Activated CD8-positive, alpha-beta memory T cell treated with anti-CD3 and anti-CD28 coated beads for 24 hours (primary cell): ENCODE measurements at places on chromosomes 5 and 9.
A peak's percentile ranks its signal among the peaks of the same experiment; 100 is the strongest.

GRCh38 chr5:2329741-2330140, 421.7 kb downstream of the IRX2 start:
- DNase-seq, result no peak

- no peak for DNase-seq
Measured at GRCh38 chr5:171371326-171371725, 16.3 kb upstream of the NPM1 start.

DNA sequence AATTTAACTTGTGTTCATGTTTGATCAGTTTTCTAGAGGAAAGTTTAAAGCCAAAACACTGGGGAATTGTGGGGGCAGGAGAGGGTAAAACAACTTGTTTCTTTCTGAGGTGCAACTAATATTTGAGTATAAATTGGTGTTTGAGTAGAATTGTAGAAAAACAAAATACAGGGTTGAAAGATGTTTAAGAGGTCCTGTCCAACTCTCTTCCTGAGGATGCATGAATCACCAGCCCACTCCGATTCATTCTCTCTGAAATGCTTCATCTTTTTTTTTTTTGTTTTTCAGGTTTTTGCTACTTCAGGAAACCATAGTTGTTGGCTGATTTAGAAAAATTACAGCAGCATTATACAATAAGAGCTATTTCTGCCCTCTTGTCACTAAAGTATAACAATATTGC, 42.4 kb upstream of the TMC1 start:
- no peak for DNase-seq

DNA sequence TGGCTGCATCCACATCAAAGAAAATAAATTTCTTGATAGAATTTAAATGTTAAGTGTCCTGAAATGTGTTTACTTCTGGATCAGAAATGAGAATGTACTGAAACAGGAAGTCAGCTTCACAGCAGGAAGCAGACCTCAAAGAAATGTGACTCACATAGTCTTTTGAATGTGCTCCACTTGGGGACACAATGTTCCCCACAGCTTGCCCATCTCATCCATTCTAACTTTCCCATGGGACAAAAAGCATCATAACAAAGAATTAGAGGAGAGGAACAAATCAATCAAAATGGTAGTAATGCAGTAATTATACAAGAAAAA, 85.7 kb downstream of the GRAMD2B start:
- DNase-seq, result no peak

DNA sequence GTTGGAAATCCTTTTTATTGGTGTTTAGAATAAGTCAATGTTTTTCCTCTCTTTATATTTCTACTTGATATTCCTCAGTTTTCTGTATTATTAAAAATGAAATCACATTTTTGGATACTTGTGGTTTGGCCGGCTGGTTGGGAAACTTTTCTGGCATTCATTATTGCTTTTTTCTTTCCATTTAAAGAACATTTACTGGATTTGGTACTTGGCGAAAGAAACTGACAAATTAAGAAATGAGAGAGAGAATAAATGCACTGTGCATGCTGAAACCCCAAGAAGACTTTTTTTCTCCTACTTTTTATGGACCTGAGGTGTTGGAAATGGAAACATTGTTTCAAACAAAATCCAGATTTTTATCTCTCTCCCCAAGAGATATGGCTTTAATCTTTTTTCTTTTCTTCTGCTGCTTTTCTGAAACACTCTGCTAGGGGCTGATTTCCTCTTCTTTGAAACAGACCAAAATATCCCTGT, 128.4 kb downstream of the SNX18 start:
- DNase-seq, result no peak

DNA sequence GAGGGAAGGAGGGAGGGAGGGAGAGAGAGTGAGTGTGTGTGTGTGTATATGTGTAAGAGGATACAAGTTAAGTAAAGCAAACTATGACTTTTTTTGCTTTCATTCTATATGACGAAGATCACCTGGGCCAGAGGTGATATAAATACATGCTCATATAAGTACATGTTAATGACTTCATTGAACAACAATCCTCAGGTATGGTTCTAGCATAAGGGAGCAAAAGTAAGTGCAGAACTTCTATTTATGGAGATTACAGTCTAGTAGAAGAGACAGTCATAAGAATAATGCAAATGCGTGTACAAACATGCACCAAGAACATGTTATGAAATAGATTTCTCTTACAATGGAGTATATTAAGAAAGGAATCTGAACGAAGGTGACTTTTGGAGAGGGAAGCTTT, 1804.0 kb downstream of the MAT2B start:
- no peak for DNase-seq

DNA sequence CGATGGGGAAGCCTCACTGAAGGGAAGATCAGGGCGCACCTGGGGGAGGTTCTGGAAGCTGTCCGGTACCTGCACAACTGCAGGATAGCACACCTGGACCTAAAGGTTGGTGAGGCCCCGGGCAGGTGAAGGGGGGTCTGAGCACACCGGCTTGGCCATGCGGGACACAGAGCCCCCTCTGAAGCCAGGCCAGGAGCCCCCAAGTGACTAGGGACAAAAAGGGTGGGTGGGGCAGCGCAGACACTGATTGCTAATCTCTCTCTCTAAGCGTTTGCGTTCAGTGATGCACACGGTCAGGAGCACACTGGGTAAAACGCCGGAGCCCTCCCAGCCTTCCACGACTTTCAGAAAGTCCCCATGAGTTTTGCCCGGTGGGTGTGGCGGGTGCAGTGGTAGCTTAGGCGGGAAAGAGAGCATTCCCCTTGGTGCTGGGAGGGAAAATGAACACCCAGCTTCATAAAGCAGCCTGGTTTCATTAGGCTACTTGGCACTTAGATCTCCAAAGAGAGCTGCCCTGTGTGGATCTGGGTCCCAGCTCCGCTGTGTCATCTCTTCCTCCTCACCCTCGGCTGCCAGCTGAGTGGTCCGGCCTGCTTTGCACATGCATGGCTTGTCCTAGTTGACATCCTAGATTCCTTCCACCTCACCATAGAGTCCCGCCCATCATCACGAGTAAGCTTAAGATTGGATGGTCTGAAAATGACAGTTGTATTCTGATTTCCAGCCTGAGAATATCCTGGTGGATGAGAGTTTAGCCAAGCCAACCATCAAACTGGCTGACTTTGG, 74.2 kb upstream of the OTULINL start:
- DNase-seq, result no peak

DNA sequence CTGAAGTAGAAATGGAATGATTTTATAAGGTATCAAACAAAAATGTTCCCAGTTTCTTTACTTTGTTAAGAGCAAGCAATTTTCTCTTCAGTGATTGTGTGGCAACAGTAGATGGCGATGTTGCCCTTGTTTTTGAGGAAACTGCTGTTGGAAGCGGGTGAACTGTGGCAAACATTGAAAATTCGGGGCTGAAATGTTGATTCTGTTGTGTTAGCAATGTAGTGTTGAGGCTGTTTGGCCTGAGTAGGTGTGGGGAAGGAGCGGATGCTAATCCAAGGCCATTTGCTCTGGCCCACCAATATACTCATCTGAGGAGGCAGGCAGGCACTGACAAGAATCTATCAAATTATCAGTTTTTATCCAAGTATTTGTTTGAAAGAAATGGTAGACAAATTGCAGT, 129.8 kb downstream of the SLC12A2 start:
- DNase-seq, result no peak

GRCh38 chr5:6435356-6435755, 13.3 kb upstream of the UBE2QL1 start:
- peak; percentile 54 for DNase-seq

DNA sequence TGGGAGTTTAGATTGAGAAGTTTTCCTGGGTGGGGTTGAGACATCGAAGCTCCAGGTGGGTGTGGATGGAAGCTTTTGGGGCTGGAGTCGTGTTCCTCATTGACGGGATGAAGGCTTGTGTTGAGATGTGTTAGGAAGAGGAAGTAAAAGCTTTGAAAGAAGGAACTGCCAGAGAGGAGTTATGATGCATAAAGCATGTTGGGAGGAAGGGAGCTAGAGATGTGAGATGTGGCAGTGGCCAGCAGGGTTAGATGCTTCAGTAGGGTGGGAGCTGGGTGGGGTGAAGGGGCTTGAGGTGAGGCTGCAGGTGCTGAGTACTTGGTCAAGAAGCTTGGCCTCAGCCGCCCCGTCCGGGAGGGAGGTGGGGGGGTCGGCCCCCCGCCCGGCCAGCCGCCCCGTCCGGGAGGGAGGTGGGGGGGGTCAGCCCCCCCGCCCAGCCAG, 56.7 kb downstream of the HSPA4 start:
- DNase-seq, result peak; percentile 43

GRCh38 chr9:26770821-26771220, 121.8 kb downstream of the CAAP1 start:
- DNase-seq, result no peak

DNA sequence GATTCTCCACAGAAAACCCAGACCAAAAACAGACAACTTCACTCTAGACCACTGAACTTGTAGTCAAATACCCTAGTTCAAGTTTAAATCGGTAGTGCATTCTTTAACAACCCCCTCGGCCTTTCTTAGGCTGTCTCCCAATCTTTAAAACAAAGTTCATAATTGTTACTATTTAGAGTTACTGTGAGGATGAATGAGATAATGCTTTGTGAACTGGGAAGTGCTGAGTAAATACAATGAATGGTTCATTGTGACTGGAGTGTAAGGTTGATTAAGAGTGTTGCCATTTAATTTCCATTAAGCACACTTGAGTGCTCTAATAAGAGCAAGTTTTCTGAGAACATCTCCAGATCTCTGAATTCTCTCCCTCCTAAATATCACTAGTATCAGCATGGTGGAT, 228.8 kb upstream of the PIK3R1 start:
- no peak for DNase-seq

- DNase-seq, result no peak
Measured at GRCh38 chr5:79929095-79929494, 62.0 kb downstream of the MTX3 start.

GRCh38 chr5:173602423-173602822, 14.0 kb downstream of the BOD1 start:
- DNase-seq, result no peak

DNA sequence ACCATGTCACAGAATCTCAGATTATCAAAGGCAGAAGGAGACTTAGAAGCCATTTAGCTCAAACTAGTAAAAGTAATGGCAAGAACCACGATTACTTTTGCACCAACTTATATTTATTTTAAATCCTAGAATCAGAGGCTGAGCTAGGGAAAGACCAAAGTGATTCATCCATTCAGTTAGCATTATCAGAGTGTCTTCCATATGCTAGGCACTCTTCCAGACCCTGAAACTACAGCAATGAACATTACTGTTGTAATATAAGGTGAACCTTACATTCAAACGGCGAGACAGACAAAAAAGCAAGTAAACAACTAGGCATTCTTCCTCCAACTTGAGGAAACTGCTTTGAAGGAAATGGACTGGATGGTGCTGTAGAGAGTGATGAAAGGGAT, 7.9 kb downstream of the PDE6A start:
- DNase-seq, result no peak

GRCh38 chr5:25713259-25713658, 1068.5 kb upstream of the CDH10 start:
- no peak for DNase-seq

DNA sequence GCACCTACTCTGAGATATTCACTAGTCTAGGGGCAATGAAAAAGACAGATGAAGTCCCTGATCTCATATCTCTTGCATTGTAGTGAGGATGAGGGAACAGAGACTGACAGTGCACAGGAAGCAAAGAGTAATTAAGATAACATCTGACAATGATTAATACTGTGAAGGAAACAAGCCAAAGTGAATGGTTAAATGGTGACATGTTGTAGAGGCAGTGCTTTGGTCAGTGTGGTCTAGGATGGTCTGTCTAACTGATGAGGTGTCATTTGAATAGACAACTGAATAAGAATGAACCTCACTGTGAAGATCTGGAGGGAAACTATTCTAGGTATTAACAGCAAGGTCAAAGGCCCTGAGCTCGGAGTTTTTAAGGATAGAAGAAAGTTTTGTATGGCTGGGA, 333.3 kb upstream of the GRIA1 start:
- no peak for DNase-seq

GRCh38 chr5:131206772-131207171, 36.0 kb downstream of the LYRM7 start:
- no peak for DNase-seq

DNA sequence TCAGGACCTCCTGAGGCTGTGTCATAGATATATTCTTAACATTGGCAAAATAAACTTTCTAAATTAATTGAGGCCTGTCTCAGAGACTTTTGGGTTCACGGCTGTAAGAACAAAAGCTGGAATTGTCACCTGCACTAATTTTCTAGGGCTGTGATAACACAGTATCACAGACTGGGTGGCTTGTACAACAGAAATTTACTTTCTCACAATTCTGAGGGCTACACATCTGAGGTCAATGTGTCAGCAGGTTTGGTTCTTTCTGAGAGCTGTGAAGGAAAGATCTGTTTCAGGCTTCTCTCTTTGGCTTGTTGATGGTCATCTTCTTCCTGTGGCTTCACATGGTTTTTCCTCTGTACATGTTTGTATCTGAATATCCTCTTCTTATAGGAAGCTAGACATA, 29.2 kb upstream of the NFIL3 start:
- no peak for DNase-seq

GRCh38 chr5:15249152-15249551, 250.8 kb upstream of the FBXL7 start:
- no peak for DNase-seq

- no peak for DNase-seq
Measured at GRCh38 chr9:98829766-98830165, 22.3 kb downstream of the GALNT12 start.

DNA sequence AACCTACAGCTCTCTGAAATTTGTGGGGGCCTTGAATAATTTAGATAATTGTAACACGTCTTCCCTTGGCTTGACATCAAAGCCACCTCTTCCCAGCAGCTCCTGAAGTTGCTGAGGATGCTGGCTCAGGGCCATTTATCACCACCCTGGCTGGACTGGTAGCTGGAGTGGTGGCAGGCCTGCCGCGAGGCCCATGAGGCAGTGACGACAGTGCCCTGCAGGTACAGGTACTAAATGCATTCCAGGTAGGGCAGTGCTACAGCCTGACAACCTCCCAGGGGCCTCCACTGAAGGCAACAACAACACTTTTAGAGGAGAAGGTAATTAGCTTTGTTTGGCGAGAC, 270.2 kb upstream of the KLF4 start:
- DNase-seq, result no peak

DNA sequence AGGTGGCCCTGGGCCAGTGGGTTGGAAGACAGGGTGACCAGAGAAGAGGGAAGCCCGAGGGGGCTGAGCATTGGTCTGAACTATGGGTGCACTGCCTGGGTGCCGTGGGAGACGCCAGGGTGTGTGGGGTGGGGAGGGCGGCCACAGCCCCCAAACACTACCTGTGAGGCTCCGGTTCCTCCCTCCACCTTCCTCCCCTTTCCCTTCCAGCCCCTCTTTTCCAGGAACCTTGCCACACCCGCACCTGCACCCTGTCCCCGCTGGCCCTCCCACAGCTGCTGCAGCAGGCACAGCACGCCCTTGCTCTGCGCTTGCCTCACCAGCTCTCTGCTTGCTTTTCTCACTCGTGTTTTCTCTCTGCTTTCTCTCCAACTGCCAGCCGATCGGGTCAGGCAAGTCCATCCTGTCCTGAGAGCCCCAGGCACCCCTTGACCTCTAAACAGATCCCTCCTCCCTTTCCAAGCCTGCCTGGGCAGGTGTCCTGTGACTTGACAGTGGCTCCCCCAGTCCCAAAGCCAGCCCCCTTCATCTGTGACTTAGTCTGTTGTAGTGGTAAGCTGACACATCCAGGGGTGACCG, 193.7 kb downstream of the MSX2 start:
- DNase-seq, result no peak
